ENCODE measurements at places on chromosomes 6 and 20.

GRCh38 chr6:161359618-161359945 is 85.7 kb upstream of the AGPAT4 start:
- no peaks in the 10 kb centered on the region for H3K36me3 ChIP-seq
- H3K4me1 ChIP-seq = no peaks in the 10 kb centered on the region
- no peak overlapping the region for H3K27ac ChIP-seq
- no peaks in the 10 kb centered on the region for H3K27me3 ChIP-seq
- no peak overlapping the region for H3K4me3 ChIP-seq

DNA sequence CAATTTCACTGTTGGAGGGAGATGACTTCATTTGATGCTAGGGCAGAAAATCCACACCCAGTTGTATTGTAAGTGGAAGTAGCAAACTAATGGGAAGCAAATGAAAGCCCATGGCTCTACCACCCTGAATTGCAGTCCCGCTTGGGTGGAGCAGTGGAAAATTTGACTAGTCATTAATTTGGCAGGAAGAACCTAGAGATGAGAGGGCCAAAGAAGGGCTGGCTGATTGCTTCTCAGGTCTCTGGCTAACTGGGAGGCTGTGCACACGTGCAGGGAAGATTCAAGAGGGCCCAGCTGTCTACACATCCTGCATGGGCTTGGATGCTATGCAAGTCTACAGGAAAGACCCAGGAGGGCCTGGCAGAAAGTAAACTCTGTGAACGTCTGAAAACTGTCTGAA is 466.2 kb downstream of the TFAP2A start:
- H3K4me1 ChIP-seq = no peaks in the 10 kb centered on the region
- no peak overlapping the region for H3K4me3 ChIP-seq
- no peaks in the 10 kb centered on the region for H3K36me3 ChIP-seq
- no peak for DNase-seq

GRCh38 chr6:3749977-3750316 is 1.6 kb downstream of the PXDC1 start:
- peaks cover 16% of the 10 kb centered on the region for H3K4me1 ChIP-seq
- no peak overlapping the region for H3K4me3 ChIP-seq
- H3K27ac ChIP-seq = no peak overlapping the region
- H3K27me3 ChIP-seq = peaks cover 60% of the 10 kb centered on the region
- DNase-seq = no peak

DNA sequence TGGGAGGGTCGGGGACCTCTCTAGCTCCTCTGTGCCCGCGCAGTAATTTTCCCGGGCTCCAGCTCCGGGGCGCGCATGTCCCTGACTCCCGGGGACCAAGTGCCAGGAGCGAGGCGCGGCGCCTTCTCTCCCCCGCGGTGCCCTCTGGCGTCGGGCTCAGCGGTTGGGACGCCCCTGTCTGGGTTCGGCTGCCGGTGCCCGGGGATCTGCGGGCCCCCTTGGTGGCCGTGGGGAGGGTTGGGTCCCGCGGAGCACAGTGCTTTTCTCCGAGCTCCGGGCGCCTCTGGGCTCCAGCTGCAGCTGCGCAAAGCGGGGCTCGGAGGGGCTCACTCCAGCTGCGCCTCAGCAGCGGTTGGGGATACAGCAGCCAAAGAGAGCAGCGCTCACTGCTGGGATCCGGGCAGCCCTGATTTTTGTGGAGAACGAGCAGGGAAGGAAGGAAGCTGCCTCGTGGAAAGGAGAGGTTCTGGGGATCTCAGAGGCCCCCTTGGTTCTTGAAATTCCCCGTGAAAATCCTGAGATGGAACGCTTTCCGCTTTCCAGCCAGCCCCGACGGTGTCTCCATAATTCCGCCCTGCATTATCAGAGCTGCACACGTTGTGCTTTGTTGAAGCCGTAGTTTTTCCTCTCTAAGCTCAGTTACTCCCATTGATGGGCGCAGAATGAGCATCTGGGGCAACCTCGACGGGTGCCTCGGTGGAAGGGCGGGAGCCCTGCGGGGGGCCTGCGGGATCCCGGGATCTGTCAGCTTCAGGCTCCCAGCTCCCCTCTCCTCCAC is 861 bp downstream of the PPP1R14C start:
- H3K27me3 ChIP-seq = peaks cover 12% of the 10 kb centered on the region
- H3K4me3 ChIP-seq = peak overlapping the region; percentile 59

GRCh38 chr6:25882051-25882496 is 8.0 kb upstream of the SLC17A3 start:
- H3K36me3 ChIP-seq = no peaks in the 10 kb centered on the region
- peak; percentile 43 for DNase-seq
- no peaks in the 10 kb centered on the region for H3K27me3 ChIP-seq
- peak overlapping the region; percentile 57 for H3K4me3 ChIP-seq
- H3K27ac ChIP-seq = peak overlapping the region; percentile 63

- no peaks in the 10 kb centered on the region for H3K27me3 ChIP-seq
- DNase-seq = no peak
- no peak overlapping the region for H3K27ac ChIP-seq
- no peak overlapping the region for H3K4me3 ChIP-seq
Measured at GRCh38 chr6:12126051-12126450, 113.9 kb downstream of the HIVEP1 start.

DNA sequence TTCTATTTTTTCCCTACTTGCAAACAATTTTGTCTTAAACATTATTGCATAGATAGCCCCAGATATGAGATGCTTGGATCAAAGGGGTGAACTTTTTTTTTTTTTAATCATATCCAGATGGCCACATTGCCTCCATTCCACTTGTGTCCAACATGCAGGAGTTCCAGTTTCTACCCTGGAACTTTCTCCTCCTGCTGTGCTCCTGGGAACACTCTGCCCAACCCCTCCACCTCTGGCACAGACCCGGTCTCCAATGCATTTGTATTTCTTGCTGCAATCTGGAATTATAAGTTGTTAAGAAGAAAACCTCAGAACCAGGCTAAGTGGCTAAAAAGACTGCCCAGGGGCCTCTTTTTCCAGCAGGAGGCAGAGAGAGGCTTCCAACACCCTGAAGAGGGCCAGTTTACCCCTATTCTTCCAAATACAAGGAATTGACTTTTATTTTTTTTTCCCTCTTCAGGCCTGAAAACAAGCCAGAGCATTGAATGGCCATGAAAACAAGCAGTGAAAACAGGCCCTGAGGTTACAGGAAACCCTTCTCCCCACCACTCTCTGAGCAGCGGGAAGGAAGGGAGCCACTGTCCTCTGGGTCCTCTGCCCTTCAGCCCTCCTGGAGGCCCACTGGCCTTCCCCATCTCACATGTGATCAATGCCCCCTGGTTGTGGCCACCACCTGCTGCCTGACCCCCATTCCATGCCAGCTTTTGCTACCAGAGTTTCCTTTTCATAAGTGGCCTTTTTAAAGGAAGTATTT is 44.3 kb downstream of the PDYN start:
- no peak overlapping the region for H3K27ac ChIP-seq
- DNase-seq = no peak
- H3K36me3 ChIP-seq = no peaks in the 10 kb centered on the region
- no peaks in the 10 kb centered on the region for H3K4me1 ChIP-seq
- H3K27me3 ChIP-seq = peaks cover 38% of the 10 kb centered on the region

GRCh38 chr6:137681445-137682009 is 185.5 kb upstream of the TNFAIP3 start:
- H3K27me3 ChIP-seq = no peaks in the 10 kb centered on the region
- no peak for DNase-seq
- peaks cover 4% of the 10 kb centered on the region for H3K4me1 ChIP-seq
- H3K4me3 ChIP-seq = no peak overlapping the region
- no peak overlapping the region for H3K27ac ChIP-seq

DNA sequence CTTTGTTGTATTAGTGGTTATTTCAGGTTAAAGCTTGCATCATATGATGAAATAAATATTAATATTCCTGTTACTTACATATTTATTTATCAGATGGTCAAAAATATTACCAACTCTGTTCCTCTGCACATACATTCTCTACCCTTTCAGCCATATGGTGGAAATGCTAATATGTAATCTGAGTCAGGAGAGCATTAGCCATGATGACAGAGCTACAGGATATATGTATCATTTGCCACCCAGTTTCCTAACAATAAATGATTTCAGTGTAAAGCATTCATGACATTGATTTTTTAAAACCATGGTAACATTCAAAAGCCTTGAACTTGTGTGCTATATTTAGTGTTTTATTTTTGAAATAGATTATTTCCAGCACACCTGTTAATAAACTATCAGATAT is 16.6 kb downstream of the POPDC3 start:
- no peaks in the 10 kb centered on the region for H3K36me3 ChIP-seq
- H3K4me1 ChIP-seq = no peaks in the 10 kb centered on the region
- no peak overlapping the region for H3K27ac ChIP-seq

- H3K4me1 ChIP-seq = no peaks in the 10 kb centered on the region
- no peaks in the 10 kb centered on the region for H3K27me3 ChIP-seq
- H3K4me3 ChIP-seq = no peak overlapping the region
- no peak overlapping the region for H3K27ac ChIP-seq
- DNase-seq = no peak
Measured at GRCh38 chr6:135503703-135504475, 6.3 kb upstream of the AHI1 start.

- peak overlapping the region; percentile 89 for H3K27ac ChIP-seq
- no peaks in the 10 kb centered on the region for H3K27me3 ChIP-seq
- DNase-seq = peak; percentile 34
- H3K36me3 ChIP-seq = no peaks in the 10 kb centered on the region
Measured at GRCh38 chr6:2875359-2876191, 27.5 kb downstream of the SERPINB9 start.

DNA sequence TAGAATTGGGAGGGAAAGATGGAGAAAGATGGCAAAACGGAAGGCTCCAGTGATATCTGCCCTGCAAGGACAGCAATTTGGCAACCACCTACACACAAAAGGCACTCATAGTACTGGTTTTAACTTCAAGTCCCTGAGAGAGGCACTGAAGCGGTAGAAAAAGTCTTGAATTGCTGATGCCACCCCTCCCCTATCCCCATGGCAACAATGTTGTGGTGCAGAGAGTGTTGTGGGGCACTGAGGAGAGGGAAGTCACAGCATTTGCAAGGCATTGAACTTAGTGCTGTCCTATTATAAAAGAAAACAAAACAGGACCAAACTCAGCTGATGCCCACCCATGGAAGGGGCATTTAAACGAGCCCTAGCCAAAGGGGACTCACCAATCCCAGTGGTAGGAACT is 343.7 kb downstream of the HAO1 start:
- H3K36me3 ChIP-seq = no peaks in the 10 kb centered on the region
- DNase-seq = no peak
- H3K4me3 ChIP-seq = no peak overlapping the region
- H3K4me1 ChIP-seq = no peaks in the 10 kb centered on the region

GRCh38 chr20:17648791-17649730 is 33.0 kb downstream of the RRBP1 start:
- H3K27me3 ChIP-seq = no peaks in the 10 kb centered on the region
- H3K27ac ChIP-seq = no peak overlapping the region
- H3K36me3 ChIP-seq = no peaks in the 10 kb centered on the region
- DNase-seq = peak; percentile 42
- H3K4me1 ChIP-seq = no peaks in the 10 kb centered on the region

DNA sequence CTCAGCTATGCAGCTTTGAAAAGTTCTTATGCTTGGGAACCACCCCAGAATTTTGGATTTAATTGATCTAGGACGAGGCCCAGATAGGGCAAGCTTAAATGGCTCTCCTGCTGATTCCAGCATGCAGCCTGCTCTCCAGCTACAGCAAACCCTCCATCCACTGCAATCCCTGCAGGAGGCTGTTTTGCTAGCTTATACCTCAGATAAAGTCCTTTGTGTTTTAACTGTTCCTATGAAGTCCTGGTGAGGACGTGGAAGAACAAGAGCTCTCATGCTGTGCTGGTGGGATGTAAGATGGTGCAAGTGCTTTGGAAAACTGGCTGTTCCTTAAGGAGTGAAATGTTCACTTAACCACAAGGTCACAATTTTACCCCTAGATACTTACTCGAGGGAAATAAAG is 25.5 kb upstream of the NXT1 start:
- no peaks in the 10 kb centered on the region for H3K27me3 ChIP-seq
- H3K4me1 ChIP-seq = no peaks in the 10 kb centered on the region
- DNase-seq = no peak
- no peak overlapping the region for H3K4me3 ChIP-seq

- H3K36me3 ChIP-seq = peaks cover 84% of the 10 kb centered on the region
- no peaks in the 10 kb centered on the region for H3K27me3 ChIP-seq
- H3K4me1 ChIP-seq = no peaks in the 10 kb centered on the region
- no peak overlapping the region for H3K4me3 ChIP-seq
- H3K27ac ChIP-seq = no peak overlapping the region
- DNase-seq = no peak
Measured at GRCh38 chr6:144845186-144845585, 560.1 kb downstream of the UTRN start.

GRCh38 chr6:8006208-8006607 is 58.0 kb downstream of the BLOC1S5 start:
- H3K27me3 ChIP-seq = no peaks in the 10 kb centered on the region
- no peak overlapping the region for H3K27ac ChIP-seq
- no peaks in the 10 kb centered on the region for H3K36me3 ChIP-seq
- no peak overlapping the region for H3K4me3 ChIP-seq

- H3K27me3 ChIP-seq = no peaks in the 10 kb centered on the region
- no peak overlapping the region for H3K4me3 ChIP-seq
- no peaks in the 10 kb centered on the region for H3K36me3 ChIP-seq
- DNase-seq = no peak
- no peak overlapping the region for H3K27ac ChIP-seq
Measured at GRCh38 chr6:162404951-162405350, 322.6 kb downstream of the PRKN start.

- H3K27ac ChIP-seq = no peak overlapping the region
- no peak overlapping the region for H3K4me3 ChIP-seq
- no peaks in the 10 kb centered on the region for H3K27me3 ChIP-seq
Measured at GRCh38 chr6:158506601-158507000, 53.3 kb upstream of the TMEM181 start.

- no peak for DNase-seq
- no peaks in the 10 kb centered on the region for H3K27me3 ChIP-seq
- peaks cover 4% of the 10 kb centered on the region for H3K36me3 ChIP-seq
- peaks cover 14% of the 10 kb centered on the region for H3K4me1 ChIP-seq
- H3K4me3 ChIP-seq = peak overlapping the region; percentile 83
- H3K27ac ChIP-seq = peak overlapping the region; percentile 72
Measured at GRCh38 chr6:73263570-73263909, 544 bp upstream of the KHDC1 start.

DNA sequence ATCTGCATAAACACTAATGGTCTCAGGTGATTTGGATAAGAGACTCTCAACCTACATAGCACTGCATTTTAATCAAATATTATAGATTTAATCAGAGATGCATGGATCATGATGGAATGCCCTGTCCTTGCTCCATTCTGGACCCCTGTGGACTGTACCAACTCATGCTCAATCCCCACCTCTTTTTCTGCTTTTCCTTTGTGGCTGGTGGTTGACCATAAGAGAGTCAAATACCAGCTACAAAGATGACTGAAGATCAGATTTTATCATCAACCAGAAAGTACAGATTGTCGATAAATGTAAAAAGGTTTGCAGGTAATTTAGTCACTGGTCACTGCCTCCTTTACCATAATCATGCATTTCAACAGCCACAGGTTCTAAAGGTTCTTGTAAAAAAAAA is 116.2 kb downstream of the ME1 start:
- H3K27ac ChIP-seq = no peak overlapping the region
- no peaks in the 10 kb centered on the region for H3K36me3 ChIP-seq
- H3K4me3 ChIP-seq = no peak overlapping the region
- no peaks in the 10 kb centered on the region for H3K27me3 ChIP-seq

DNA sequence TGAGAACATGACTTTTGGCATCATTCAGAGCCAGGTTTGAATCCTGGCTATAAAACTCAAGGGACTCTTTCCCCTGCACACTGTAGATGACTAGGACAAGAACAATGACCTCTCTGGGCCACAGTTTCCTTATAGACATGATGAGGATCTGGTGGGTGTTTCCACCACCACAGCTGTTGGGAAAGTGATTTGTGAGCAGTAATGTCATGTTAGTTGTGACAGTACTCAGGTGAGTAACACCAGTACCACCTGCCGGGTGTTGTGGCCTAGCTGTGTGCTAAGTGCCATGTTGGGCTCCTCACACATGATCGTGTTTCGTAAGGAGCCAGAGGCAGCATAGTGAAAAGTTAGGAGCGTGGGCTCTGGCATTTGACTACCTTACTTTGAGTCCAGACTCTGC is 24.1 kb downstream of the HM13 start:
- H3K27me3 ChIP-seq = no peaks in the 10 kb centered on the region
- H3K4me1 ChIP-seq = peaks cover 10% of the 10 kb centered on the region
- no peak for DNase-seq
- H3K4me3 ChIP-seq = no peak overlapping the region
- H3K27ac ChIP-seq = no peak overlapping the region
